CD4-positive, alpha-beta T cell treated with Interleukin-4 for 4 hours (primary cell): ENCODE measurements at places on chromosomes 4 and X.

GRCh38 chr4:87274803-87275202, 47.9 kb downstream of the HSD17B13 start:
- no peak for DNase-seq

GRCh38 chr4:86356425-86357210, 3.2 kb downstream of the MAPK10 start:
- no peak for DNase-seq

DNA sequence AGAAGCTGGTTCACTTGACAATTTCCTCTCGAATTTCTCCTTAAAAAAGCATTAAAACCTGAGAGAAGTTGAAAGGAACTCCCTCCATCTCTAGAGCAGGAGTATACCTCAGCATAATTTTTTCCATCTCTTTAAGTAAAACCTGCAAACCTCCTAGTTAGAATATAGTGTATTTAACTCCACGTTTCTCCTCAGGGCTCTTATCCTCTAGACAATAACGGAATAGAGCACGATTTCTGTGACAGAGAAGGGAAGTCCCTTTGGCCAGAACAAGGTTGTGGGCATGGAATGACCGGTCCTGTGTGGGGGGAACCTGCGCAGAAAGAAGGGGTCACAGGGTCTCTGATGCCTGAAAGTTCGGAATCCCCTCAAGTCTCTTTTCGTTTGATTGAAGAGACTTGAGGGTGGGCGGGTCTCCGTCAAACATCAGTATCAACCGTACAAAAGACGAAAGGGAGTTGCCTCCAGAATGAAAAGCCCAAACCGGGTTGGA, 697 bp downstream of the ZNF280C start:
- no peak for DNase-seq

- no peak for DNase-seq
Measured at GRCh38 chr4:180925805-180926204, 1317.4 kb upstream of the TENM3 start.

GRCh38 chrX:47573341-47574075, 8.7 kb upstream of the TIMP1 start:
- DNase-seq: no peak
